ENCODE measurements at places on chromosomes 1 and 21.

DNA sequence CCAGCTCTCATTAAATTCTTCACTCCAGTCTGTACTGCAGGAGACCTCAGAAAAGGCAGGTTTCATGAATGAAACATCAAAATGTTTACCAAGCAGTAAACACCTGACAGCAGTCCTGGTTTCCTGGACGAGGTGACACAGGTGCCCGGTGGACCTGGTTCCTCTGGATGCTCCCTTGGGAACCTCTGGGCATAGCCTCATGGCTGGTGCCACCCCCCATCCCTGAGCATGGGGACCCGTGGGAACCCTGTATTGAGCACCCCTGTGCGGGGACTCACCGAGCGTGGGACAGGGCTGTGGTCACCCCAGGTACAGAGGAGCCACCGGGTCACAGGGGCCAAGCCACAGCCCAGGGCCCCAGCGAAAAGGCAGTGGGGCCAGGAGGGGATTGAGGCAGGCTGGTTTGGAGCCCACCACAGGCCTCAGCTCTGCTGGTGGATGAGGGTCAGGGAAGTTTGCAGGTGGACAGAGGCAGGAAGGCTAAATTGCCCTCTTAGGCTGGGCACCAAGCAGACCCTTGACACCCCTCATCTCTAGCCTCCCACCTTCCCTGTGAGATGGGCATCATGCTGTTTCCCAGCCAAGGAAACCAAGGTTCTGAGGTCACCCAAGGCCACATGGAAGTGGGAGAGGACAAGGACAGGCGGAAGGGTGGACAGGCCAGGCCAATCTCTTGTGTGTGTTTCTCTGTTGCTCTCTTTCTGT is 158.4 kb downstream of the PTPRU start:
- no peak for DNase-seq

DNA sequence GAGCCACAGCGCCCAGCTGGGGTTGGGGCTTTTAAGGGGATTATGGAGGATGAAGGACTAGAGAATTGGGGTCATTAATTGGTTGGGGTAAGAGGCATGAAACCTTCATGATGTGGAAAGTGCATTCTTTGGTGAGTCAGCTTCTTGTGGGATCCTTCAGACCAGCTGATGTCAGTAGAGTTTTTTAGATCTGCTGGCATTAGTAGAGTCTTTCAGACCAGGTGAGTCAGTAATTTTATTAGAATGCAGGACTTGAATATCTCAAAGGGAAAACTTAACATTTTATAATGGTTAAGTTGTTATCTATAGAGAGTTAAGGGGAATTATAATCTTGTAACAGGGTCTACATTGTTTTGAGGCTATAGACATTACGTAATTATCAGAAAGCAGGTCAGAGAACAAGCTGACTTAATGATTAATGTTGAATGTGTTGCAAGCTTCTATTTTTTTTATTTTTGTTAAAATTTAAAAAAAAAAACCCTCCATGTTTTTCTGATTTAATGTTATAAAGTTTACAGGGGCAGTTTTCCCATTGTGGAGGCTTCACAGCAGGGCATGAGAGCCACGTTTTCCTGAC is 160.9 kb upstream of the FMN2 start:
- no peak for DNase-seq

- no peak for DNase-seq
Measured at GRCh38 chr1:235513495-235514366, 9.5 kb upstream of the B3GALNT2 start.

DNA sequence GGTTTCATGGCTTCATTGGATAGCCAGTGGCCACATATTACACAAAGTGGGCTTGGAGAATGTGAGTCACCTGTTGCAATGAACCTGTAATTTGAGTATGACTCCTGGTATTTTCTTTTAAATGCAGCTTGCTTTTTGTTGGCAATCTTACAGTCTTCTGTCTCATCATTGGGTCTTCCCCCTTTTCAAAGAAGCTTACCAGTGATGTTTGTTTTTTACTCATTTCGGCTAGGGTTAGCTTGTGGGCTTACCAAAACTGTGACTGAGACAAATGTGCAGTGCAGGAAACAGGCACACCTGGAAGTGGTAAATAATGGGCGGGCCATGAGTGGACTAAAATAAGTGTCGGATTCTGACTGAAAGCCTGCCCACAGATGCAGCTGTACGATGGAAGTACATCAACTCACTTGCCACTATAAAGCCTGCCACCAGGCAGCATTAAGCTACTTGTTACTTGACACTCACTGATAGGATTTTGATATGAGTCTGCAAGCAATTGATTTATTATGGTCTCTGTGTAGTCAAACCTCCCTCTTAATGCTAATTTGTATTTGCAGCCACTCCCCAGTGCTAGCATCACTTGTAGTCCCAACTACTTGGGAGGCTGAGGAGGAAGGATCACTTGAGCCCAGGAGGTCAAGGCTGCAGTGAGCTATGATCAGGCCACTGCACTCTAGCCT is 4.2 kb downstream of the HHAT start:
- DNase-seq, result no peak

DNA sequence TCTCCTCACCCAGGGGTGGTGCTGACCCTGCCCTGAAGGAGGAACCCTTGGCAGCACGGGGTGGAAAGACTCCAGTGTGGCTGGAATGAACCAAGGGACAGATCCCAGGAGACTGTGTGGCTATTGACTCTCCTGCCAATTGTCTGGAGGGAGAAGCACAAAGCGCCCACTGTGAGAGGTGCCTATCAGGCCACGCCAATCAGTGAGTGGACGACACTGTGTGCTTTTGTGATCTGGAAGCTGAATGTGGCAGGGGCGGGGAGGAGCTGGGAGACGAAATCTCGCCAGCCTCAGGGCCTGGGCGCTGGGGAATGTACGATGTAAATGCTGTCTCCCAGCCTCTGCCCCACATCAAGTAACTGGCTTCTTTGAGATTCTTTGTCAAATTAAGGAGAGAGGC is 167.1 kb downstream of the ZBTB18 start:
- no peak for DNase-seq

DNA sequence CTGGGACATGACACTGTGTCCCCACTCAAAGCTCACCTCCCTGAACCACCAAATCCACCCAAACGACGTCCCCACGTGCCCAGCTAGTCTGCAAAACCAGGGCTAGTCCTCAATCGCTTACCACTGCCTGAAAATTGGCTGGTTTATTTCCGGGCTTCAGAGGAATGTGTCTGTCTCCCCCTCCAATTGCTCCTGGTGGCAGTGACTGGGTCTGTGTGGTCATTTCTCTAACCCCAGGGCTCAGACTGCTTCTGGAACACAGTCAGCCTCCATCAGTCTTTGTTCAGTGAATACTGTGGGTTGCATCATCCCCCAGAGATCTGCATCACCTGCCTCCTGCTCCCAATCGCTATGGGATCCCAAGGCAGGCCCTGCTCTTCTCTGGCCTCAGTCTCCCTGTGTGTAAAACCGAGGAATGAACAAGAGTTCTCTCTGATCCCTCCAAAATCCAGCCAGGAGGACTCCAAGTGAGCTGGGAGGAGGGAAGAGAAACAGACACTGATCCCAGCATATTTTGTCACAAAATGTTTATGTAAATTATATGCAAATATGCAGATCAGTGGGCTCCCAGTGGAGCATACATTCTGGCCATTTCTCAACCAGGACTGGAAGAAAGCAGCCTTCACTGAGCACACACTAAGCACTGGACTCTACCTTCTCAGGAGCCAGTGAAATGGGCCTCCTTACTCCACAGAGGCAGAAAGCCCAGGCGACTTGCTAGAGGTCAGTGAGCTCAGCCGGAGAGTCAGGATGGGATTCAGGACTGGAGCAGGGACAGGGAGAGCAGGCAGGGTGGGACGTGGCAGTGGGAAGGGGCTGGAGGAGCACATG is 20.9 kb downstream of the SDC3 start:
- DNase-seq, result no peak

DNA sequence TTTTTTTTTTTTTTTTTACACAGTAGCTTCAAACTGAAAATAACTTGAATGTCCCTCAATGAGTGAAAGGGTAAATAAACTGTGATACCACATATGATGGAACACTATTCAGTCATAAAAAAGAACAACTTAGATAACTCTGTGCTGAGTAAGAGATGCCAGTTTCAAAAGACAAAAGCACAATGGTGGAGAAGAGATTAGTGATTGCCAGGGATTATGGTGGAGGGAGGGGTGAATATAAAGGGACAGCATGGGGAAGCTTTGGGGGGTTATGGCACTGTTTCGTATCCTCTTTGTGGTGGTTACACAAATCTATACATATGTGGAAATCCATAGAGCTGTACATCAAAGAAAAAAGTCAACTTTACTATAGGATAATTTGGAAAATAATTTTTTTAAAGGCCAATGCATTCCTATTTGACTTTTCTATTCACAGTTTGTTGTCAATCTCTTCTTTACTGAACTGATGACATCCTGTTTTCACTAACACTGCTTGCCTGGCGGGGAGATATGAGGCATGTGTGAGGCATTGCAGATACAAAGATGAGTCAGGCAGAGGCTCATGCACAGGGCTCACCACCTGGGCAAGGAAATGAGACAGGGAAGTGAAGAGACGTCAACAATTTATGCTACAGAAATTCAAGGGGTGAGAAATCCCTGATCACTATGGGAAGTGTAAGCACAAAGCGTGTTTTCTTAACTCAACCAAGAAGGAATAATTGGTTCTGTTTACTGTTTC is 302.7 kb downstream of the DUSP10 start:
- no peak for DNase-seq

DNA sequence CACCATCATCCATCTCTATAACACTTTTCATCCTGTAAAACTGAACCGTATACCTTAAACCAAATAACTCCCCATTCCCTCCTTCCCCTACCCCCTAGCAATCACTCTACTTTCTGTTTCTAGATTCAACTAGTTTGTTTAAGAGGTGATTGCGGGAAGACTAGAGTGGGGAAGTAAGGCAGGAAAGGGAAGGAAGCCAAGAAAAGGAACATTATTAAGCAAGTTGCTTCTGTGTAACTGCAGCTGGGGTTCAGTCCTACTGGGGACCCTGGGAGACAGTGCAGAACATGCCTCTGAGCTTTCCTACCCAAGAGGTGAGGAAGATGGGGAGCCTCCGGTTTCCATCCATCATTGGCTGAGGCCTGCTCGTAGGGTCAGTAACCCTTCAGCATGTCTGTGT is 28.9 kb upstream of the H3-3A start:
- no peak for DNase-seq
